ENCODE measurements at places on chromosomes 4 and X.

- DNase-seq, result peak; percentile 51
Observed at GRCh38 chr4:42331914-42332368, 65.3 kb upstream of the SHISA3 start.

DNA sequence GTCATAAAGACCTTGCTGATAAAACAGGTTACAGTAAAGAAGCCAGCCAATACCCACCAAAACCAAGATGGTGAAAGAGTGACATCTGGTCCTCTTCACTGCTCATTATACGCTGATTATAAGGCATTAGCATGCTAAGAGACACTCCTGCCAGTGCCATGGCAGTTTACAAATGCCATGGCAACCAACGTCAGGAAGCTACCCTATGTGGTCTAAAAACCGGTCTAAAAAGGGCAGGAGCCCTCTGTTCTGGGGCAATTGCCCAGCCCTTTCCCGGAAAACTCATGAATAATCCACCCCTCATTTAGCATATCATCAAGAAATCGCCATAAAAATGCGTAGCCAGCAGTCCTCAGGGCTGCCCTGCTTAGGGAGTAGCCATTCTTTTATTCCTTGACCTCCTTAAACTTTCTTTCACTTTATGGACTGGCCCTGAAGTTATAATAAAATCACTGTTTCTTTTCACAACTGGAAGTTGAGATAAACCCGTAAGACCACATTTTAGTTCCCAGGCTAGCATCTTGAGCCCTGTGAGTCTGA lies 260.5 kb upstream of the FAT1 start:
- DNase-seq, result no peak

DNA sequence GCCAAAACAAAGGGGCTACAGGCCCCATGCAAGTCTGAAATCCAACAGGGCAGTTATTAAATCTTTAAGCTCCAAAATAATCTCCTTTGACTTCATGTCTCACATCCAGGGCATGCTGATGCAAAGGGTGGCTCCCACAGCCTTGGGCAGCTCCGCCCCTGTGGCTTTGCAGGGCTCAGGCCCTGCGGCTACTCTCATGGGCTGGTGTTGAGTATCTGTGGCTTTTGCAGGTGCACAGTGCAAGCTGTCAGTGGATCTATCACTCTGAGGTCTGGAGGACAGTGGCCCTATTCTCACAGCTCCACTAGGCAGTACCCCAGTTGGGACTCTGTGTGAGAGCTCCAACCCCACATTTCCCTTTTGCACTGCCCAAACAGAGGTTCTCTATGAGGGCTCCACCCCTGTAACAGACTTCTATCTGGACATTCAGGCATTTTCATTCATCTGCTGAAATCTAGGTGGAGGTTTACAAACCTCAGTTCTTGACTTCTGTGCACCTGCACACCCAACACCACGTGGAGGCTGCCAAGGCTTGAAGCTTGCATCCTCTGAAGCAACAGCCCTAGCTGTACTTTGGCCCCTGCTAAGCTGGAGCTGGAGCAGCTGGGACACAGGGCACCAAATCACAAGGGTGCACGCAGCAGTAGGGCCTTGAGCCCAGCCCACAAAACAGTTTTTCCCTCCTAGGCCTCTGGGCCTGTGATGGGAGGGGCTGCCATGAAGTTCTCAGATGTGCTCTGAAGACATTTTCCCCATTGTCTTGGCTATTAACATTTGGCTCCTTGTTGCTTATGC lies 154.8 kb upstream of the PDE5A start:
- no peak for DNase-seq

DNA sequence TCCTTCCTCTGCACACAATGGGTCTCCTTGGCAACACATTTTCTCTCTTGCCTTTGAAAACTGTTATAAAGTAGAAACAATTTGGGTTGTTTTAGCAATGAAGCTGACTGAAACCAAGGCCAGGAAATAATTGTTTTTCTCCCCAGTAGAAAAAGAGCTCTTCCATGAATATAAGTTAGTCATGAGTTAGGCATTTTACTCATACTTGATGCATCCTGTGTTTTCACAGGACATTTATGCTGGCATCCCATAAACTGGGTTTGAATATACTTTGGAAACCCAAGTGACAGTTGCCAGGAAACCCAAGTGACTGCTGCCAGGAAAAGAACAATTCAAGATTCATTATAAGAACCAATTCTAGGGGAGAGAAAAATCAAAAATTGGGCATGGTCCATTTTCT lies 128.6 kb upstream of the NPY2R start:
- DNase-seq, result peak; percentile 57

DNA sequence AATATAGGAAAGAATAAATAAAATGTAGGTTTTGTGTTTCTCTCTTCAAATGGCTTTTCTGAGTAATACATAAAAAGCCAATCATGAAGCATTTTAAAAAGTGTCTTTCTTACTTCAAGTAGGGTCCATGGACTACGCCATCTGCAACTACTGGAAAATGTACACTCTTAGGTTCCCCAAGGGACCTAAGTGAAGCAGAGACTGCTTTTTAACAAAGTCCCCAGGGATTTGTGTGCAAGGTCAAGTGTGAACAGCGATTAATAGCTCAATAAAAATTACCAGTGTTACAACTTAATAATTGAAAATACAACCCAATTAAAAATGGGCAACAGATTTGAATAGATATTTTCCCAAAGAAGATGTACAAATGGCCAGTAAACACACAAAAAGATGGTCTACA lies 84.9 kb downstream of the ARHGAP6 start:
- no peak for DNase-seq

- no peak for DNase-seq
Observed at GRCh38 chr4:141635736-141636081, 674 bp upstream of the IL15 start.

DNA sequence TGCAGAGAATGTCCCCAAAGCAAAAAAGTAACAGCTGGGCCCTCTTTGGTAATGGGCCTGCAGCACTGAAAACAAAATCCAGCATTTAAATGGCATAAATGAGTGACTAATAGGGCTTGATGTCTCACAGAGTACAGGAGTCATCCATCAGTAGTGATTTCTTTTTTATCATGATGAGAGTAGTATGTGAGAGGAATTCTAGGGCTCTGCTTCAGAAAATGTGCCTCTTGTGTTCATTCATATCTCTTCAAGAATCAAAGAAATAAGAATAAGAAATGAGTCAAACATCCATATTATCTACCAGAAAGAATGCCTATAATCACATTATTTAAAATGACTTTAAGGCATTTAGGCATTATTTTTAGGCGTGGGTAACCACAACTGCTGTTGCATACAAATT lies 792.9 kb upstream of the HTR2C start:
- no peak for DNase-seq

- no peak for DNase-seq
Observed at GRCh38 chrX:38896724-38897298, 95.6 kb downstream of the MID1IP1 start.

DNA sequence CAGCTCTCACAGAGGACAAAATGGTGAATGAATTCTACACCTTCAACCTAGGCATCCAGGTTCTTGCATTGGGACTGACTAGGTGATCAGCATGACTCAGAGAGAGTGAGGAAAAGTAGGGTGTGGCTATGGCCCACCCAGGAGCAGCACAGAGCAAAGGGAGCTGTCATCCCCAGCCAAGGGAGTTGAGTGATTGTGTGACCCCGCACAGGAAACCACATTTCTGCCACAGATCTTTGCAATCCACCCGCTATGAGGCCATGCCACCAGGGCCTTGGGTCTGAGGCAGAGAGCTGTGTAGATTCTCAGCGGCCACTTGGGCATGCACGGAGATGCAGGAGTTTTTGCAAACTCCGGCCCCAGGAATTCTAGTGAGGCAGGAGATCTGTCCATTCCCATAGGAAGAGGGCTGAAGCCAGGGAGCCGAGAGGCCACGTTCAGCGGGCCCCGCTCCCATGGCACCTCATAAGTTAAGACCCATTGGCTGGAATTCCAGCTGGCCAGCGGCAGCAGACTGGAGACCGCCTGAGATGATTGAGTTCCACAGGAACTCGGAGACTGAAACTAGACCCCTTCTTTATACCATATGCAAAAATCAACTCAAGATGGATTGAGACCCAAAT lies 75.9 kb downstream of the NAA11 start:
- no peak for DNase-seq

DNA sequence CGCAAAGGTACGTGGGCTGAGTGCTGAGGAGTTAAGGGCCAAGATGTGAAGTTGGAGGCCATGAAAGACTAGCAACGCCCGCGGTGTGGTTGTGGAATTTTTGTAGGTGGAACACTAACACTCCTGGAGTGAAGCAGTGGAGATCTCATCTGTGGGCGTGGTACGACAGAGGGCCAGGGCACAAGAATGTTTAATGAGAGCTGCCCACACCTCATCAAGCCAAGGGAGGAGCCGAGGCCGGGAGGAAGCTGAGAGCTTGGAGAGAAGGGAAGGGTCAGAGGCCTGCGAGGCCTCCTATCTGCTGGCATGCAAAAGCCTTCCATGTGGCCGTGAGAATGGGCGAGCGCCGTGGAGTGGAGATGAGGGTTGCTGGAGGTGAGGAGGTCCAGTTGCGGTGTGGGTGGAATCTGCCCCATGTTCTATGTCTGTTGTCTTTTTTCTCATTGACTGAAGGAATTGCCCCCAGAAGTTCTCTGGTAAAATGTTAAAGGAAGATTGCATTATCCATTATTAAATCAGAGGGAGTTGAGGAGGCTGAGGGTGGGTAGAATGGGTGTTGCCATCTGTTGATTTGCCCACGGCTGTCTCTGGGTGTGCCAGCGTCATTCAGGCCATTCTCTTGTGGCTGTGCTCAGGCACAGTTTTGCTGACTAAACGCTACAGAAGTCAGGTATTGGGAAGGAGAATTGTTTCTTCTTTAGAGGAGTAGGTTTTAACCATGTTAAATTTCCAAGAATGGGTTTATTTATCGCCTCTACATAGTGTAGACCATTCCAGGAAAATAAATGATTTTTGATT lies 19.8 kb downstream of the SNX25 start:
- no peak for DNase-seq

DNA sequence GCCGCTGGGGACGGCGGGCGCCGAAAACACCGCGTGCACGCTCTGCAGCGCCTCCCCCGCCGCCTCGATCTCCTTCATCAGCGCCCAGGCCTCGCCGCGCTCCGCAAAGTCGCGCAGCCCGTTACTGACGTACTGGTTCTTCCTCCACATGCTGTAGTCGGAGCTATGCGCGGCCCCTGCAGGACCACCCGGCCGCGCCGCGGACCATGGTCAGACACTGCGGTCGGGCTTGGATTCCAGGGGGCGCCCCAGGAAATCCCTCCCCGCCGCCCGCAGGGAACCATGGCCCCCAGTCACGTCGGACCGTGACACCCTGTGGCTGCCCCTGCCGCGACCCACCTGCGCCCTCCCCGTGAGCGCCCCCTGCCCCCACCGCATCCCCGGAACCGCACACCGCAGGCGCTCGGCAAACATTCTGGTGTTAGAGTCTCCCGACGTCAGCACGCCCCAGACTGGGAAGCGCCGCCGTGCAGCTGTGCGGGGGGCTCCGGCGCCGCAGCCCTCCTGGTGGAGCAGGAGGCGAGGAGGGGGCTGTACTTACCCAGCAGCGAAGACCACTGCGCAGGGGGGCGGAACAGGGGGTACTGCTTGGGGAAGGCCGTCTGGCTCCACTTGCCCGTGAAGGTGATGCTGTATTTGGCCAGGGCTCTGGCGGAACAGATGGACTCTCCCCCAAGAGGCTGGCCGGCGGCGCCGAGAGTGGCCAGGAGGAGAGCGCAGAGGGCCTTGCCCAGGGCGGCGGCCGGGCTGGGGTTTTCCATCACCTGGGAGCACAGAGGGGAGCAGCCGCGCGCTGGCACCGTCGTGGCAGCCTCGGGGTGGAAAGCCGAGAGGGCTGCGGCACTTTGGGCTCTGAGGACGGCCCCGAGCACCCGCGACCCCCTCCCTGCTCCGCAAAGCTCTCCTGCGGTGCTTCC lies 814 bp downstream of the SPON2 start:
- DNase-seq, result no peak

- DNase-seq, result peak; percentile 53
Observed at GRCh38 chr4:77240469-77241066, 83.6 kb downstream of the CCNG2 start.

DNA sequence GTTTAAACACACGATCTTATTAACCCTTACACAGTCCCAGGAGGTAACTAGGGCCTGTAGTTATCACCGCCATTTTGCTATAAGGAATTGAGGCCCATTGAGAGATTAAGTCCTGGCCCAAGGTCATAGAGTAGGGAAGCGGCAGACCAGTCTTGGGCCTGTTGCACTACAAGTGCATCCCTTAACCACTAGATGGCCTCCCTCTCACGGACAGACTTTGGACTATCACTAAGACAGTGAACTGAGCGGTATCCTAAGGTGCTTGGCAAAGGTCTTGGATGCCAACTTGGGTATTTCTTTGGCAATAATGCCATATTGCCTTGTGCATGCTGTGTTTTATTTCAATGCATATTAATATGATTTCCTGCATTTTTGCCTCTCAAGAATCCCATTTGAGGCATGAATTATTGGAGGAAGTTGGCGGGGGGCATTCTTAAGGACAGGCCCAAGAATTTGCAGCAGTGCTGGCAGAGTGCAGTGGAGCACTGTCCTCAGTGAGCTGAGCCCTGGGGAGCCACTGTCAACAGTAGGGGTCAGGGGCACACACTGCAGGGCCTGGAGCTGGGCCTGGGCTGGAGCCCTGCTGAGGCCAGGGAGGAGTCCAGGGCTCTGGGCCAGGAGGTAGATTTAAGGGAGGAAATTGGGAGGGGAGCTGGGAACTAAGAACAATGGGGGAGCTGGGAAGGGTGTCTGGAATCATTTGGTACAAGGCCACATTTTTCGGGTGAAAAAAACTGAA lies 147.4 kb downstream of the SMIM20 start:
- DNase-seq, result peak; percentile 50

GRCh38 chrX:72125331-72126047 lies 6.2 kb downstream of the RTL5 start:
- no peak for DNase-seq
